ENCODE measurements at places on chromosomes 2 and 18.

GRCh38 chr2:15841776-15842560 is 98.4 kb upstream of the MYCN start:
- no peak for DNase-seq

GRCh38 chr2:73852020-73852419 is 23.3 kb downstream of the STAMBP start:
- DNase-seq: peak; percentile 45

GRCh38 chr2:40102447-40102846 is 323.4 kb upstream of the THUMPD2 start:
- DNase-seq: no peak

- DNase-seq: peak; percentile 44
Measured at GRCh38 chr2:195561116-195561921, 95.7 kb upstream of the SLC39A10 start.

- no peak for DNase-seq
Measured at GRCh38 chr2:161004379-161004778, 155.8 kb upstream of the TANK start.

DNA sequence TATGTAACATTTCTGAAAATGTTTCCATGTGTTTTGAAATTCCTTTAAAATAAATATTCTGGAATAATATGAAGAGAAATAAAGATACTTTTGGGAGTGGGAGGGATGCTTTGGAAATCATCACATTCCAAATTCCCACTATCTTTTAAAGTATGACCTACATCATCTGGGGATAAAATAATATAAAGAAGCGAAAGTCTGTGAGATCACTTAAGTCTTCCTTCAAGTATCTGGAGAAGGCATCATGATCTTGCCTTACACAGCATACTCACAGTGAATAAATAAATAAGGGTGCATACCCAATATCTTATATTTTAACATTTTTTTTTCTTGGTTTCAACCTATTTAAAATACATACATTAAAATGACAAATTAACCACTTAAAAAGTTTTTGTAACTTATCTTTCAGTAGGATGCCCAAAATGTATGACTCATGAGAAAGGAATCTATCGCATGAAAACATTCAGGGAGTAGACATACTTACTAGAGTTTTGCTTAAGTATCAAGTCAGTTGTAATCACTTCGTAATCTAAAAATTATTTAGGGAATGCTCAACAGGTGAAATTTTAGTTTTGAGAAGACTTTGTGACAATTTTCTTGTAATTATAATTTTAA is 248.3 kb upstream of the COL3A1 start:
- peak; percentile 28 for DNase-seq

- DNase-seq: no peak
Measured at GRCh38 chr2:143088388-143088787, 40.8 kb upstream of the ARHGAP15 start.

DNA sequence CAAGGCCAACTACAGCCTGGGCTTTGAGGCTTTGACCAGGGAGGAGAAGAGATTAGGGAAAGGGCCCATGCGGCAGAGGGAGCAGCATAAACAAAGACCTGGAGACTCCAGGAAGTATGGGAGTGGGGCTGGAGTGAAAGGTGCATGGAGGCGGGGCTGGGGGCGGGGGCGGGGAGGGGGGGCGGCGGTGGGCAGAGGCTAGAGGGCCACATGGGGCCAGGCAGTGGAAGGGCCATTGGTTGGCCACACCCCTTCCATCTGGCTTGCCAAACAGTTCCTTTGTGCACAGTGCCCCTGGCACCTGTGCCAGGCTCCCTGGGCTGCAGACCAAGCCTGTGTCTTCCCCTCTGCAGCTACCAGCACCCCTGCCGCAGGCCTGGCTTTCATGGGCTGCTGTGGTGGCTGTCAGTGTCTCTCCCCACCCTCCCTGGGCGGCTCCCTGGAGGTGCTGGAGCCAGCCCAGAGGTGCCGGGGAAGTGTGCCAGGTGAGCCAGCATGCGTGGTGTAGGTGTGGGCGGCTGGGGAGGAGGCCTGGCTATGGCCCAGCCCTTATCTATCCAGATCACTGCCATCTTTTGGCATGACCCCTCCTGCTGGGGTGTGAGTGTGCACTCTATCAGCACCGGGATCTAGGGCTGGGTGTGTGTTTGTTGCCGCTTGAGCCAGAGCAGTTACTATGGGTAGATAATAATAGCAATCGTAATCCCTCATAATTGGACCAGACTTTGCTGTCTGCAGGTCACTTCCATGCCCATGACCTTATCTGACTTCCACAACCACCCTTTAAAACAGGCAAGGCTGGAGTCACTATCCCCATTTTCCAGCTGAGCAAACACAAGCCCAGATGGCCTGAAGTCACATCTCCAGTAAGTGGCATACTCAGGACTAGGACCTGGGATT is 30.5 kb downstream of the DNMT3A start:
- DNase-seq: no peak

GRCh38 chr2:99354070-99354469 is 16.9 kb downstream of the EIF5B start:
- DNase-seq: no peak

- DNase-seq: peak; percentile 64
Measured at GRCh38 chr18:73060666-73061288, 193.0 kb upstream of the NETO1 start.

DNA sequence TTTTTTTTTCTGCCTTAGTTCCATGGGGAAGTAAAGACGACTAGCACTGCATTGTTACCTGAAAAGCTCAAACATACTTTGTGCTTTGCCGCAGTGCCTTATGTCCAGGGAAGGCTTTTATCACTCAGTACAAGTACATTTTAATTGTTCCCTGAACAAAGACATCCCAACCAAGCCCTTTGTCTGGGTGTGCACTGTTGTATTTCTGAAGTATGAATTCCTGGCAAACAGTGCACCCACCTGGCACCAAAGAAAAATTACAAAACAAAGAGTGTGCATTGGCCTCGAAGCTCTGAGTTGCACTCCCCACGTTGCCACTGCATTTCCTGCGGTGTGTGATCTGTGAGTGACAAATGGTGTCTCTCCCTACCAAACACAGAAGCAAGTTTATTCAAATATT is 858.5 kb upstream of the PIK3C3 start:
- no peak for DNase-seq

DNA sequence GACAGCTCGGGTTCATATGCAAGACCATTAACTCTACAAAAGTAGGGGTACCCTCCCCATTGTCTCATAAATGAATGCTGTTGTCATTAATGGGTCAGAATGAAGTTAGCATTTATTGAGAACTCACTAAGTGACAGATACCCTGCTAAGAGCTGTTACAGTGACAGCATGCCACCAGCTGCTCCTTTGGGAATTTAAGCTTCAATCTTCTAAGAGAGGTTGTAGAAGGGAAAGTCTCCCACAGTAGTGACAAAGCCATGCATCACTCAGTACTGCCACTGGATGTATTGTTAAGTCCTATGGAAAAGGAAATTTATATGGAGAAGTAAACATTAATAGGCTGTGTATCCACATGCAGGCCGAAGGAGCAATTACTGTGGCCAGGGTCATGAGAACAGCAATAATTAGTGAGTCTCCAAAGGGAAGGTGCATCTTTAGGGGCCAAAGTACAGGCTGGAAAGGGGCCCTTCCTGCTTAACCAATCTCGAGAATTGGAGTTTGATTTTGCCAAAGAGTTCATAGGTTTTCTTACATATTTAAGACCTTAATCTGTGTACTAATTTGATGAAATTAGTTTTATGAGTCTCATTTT is 64.5 kb upstream of the FAM124B start:
- DNase-seq: no peak

GRCh38 chr2:165305391-165306096 is 66.3 kb downstream of the SCN2A start:
- DNase-seq: no peak

GRCh38 chr2:157190151-157190550 is 67.4 kb upstream of the GALNT5 start:
- DNase-seq: peak; percentile 49

DNA sequence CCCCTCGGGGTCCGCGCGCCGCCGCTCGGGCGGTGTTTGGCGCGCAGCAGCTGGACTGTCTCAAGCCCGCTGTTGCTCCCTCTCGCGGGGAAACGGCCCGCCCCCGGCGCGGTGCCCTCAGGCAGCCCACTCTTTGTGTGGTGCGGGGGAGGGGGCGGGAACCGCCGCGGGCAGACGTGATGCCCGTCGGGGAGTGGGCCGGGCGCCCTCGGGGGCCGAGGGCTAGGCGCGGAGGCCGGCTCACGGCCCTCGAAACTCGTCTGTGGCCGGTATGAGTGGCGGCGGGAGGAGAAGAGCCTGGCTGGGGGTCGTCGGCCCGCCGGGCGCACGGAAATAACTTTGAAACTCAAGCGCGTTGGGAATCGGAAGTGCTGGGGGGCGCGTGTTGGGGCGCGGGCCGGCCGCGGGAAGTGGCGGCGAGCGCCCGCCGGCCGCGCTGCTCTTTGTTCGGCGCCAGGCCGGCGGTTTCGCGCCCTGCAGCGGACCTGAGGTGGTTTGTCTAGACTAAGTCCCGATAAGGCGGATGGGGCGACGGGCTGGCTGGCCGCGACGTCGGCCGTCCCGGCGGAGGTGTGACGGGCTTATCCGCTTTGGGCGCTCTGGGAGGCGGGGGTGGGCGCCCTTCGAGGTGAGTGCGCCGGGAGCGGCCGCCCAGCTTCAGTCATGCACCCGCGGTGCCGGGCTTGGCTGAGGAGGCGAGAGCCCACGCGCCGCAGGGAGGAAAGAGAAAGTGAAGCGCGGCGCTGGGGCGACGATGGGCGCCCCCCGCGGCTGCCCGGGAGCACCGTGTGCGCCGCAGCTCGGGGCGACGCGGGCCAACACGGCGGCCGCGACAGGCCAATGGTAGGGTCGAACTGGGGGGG is 679 bp downstream of the PTMA start:
- no peak for DNase-seq

DNA sequence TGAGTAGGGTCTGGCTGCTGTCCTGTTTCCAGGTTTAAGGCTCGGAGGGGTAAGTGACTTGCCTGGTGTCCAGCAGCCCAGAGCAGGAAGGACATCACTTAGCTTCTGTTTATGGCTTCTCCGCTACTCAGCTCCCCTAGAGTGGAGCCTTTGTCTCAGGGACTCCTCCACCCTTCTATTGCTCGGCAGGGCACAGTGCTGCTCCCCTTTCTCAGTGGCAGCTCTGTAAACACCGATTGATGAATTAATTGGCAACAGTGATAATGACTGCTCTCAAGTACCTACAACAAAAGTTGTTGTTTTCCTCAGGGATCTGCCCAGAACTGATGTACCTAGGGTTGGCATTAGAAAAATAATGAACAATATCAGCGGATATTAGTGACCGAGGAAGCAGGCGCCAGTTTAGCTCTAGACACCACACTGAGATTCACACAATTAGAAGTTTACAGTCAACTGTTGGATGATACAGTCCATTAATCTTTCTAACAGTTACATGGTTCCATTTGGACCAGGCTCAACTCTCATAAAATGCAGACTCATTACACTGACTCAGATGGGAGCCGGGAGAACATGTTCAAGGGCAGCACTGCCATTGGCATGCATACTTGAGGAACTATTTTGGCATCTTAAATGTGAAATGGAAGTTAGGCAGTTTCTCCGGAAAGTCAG is 265.7 kb downstream of the MTX2 start:
- no peak for DNase-seq

- no peak for DNase-seq
Measured at GRCh38 chr2:157498483-157498882, 54.6 kb upstream of the CYTIP start.

DNA sequence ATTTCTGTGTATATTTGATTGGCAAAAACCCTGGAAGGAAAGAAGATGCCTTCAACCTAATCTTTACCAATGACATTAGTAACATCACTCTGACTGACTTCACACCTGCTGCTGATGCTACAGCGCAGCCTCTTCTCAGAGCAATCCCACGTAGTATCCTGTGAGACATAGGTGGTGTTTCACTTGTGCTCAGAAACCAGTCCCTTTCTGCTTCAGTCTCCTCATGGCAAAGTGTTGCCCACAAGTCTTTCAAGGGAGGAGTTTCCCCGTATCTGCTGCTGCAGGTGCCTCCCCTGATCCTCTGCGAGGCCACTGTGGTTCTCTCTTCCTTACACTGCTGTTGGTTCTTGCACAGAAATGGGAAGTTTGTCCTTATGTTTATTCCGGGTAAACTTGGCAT is 433.2 kb upstream of the TNP1 start:
- no peak for DNase-seq

- DNase-seq: no peak
Measured at GRCh38 chr2:148978026-148978685, 60.3 kb upstream of the LYPD6B start.

DNA sequence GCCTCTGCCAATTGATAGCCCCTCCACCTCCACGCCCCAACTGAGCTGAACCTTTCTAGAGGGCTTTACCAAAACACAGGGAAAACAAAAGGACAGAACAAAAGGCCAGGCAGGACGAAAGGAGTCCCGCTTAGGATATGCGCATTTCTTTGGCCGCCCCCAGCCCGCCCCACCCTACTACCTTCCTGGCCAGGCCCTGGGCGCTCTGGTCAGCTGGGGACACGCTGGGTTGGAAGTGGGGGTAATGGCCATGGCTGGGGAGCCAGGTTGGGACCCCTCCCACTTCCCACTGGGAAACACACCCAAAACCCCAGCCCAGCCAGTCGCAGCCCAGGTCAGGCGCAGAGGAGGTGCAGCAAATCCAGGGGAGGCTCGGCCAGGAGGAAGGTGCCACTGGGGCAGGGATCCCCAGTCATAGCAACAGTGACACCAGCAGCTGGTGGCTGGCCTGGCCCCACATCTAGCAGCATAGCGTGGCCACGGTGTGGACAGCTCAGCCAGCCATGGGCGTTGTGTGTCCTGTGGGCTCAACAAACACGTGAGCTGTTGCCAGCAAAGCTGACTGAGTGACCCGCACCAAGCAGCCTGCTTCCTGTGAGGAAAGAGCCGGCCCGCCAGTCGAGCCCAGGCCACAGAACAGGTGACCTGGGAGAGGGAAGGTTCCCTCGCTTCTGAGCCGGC is 24.6 kb upstream of the B3GNT7 start:
- DNase-seq: no peak

DNA sequence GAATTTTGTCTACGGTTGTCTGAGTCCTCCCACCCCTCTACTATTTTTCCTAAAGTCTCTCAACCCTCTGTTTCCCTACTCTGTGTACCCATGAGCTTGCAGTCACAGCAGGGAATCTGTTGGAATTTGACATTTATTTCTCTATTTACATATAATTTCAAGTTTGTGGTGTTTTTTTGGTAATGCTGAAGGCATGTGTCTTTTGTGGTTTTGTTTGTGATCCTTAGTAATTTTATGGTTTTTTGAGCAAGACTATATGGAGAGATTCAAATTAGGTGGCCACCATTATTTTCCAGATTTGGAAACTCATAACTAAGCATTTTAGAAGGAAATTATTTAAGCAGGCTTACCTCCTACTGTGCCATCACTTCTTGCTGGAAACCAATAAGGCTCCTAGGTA is 27.2 kb upstream of the FBLN7 start:
- no peak for DNase-seq

DNA sequence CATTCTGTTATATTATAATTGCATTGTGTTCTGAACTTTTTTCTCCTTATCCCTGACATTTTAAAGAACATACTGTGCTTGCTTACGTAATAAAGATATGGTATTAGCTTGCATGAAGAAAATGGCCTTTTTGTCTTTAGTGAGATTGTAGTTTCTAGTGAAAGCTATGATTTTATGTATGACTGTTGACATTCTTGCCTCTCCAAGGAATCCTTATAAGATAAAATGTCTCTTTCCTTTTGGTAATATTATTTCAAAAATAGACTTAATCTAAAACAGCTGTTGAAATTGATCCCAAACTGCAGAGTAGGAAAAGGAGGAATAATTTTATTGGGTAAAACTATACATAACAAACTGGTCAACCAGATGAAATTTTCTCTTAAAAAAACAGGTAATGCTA is 40.8 kb upstream of the CCDC102B start:
- DNase-seq: no peak

GRCh38 chr18:2223849-2224248 is 347.5 kb downstream of the METTL4 start:
- no peak for DNase-seq
